Effector memory CD4-positive, alpha-beta T cell (primary cell): ENCODE measurements at places on chromosomes 12 and 14.

GRCh38 chr12:44972746-44973421 is 78.0 kb downstream of the DBX2 start:
- DNase-seq = no peak

DNA sequence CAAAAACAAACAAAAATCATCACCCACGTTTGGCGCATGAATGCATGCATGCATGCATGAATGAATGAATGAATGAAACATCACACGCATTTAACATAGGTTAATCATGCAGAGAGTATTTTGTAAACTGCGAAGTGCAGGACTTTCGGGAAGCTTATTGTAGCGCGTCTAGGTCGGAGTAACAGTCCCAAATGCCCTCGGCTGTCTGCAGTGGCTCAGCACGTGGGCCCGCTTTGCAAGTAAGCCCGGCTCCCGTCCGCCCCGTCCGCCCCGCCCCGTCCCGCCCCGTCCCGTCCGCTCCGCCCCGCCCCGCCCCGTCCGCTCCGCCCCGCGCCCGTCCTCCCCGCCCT is 263 bp upstream of the IFT81 start:
- no peak for DNase-seq

- no peak for DNase-seq
Measured at GRCh38 chr14:55547650-55548315, 32.2 kb upstream of the KTN1 start.

DNA sequence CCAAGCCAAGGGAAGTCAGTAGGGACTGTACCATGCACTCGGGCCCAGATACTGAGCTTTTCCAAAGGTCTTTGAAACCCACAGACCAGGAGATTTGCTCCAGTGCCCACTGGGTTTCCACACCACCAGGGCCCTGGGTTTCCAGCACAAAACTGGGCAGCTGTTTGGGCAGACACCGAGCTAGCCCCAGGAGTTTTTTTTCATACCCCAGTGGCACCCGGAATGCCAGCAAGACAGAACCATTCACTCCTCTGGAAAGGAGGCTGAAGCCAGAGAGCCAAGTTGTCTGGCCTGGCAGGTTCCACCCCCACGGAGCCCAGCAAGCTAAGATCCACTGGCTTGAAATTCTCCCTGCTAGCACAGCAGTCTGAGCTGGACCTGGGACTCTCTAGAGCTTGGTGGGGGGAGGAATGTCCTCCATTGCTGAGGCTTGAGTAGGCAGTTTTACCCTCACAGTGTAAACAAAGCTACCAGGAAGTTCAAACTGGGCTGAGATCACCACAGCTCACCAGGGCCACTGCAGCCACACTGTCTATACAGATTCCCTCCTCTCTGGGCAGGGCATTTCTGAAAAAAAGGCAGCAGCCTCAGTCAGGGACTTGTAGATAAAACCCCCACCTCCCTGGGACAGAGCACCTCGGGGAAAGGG is 793.7 kb downstream of the RPS29 start:
- no peak for DNase-seq

DNA sequence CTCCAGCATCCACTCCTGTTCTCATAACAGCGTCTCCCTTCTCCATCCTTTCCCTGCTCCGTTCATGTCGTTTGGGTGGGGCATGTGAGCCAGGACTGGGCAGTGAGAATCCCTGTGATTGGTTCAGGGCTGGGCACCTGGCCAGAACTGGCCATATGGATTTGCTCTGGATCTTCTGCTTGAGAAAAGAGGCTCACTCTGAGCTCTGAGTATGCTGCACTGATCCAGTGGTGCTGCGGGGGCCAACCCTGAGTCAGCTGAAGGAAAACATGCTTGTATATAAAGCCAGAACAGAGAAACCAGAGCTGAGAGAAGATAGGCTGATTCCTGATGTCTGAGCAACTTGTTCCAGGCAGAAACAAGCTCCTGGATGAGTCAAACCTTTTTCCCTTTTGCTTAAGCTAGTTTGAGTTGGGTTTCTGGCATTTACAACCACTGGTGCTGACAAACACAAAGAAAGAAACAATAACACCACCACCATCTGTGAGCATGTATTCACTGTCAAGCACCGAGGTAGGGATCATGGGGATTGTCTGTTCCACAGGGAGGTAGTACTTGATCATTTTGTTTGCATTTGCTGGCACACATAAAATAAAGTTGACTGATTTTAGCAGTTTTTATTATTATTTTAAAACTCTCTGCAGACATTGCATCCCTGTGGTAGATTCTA is 14.0 kb upstream of the HPD start:
- DNase-seq = no peak

- no peak for DNase-seq
Measured at GRCh38 chr14:50874757-50875156, 2.9 kb downstream of the ABHD12B start.

GRCh38 chr14:22850944-22851764 is 14.8 kb downstream of the MMP14 start:
- no peak for DNase-seq
